ENCODE measurements at places on chromosomes 3 and 15.

GRCh38 chr3:152105446-152105845 is 163.3 kb upstream of the MBNL1 start:
- no peaks in the 10 kb centered on the region for H3K27me3 ChIP-seq
- no peak overlapping the region for H3K27ac ChIP-seq
- H3K4me1 ChIP-seq = no peaks in the 10 kb centered on the region
- no peak for DNase-seq

DNA sequence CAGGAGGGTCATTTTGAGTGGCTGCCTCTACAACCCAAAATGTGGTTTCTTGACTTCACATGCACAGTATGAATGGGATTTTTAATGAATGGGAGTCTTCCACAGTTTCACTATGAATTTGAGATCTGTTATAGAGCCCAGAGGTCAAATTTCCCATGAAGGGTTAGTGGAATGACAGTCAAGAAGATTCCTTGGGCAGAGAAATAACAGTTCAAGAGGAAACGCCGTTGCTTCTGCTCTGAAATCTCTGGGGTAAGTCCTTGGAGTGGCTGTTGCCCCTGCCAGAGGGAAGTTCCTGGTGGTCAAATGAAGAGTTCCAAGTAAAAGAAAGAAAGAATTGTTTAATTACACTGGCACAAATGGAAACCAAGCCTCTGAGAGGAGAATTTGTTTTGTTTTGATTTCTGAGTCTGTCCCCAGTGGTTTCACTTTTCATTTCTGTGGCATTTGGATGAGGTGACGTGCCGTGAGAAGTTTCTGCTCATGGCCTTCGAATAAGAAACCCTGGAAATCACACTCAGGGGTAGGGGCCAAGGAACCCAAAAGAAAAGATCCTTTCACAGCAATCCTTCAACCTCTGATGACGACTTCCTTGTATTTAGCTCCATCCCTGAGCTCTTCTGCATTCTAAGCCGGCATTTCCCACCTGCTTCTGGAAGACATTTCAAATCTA is 77.5 kb upstream of the IL12A start:
- H3K36me3 ChIP-seq = no peaks in the 10 kb centered on the region
- H3K4me1 ChIP-seq = no peaks in the 10 kb centered on the region
- peak overlapping the region; percentile 22 for H3K4me3 ChIP-seq
- no peak for DNase-seq
- no peaks in the 10 kb centered on the region for H3K27me3 ChIP-seq

DNA sequence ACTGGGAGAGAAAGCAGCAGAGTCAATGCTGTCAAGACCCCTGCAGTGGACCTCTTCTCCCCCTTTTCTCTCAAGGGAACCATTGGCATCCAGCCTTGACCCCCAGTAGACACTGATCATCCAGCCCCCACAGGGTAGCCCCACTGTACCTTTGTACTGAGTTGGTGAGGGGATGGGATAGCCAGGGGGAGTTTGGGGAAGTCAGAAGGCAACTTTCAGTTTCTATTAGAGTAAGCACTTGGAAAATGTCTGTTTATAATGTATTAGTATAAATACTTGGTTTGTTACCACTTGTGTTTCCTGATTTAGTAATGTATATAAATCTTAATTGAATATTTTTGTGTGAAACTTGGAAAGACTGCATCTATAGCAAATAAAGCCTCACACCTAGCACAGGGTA is 25.0 kb downstream of the DAG1 start:
- peaks cover 11% of the 10 kb centered on the region for H3K4me1 ChIP-seq
- no peak overlapping the region for H3K4me3 ChIP-seq
- DNase-seq = no peak
- no peaks in the 10 kb centered on the region for H3K36me3 ChIP-seq
- H3K27me3 ChIP-seq = no peaks in the 10 kb centered on the region

DNA sequence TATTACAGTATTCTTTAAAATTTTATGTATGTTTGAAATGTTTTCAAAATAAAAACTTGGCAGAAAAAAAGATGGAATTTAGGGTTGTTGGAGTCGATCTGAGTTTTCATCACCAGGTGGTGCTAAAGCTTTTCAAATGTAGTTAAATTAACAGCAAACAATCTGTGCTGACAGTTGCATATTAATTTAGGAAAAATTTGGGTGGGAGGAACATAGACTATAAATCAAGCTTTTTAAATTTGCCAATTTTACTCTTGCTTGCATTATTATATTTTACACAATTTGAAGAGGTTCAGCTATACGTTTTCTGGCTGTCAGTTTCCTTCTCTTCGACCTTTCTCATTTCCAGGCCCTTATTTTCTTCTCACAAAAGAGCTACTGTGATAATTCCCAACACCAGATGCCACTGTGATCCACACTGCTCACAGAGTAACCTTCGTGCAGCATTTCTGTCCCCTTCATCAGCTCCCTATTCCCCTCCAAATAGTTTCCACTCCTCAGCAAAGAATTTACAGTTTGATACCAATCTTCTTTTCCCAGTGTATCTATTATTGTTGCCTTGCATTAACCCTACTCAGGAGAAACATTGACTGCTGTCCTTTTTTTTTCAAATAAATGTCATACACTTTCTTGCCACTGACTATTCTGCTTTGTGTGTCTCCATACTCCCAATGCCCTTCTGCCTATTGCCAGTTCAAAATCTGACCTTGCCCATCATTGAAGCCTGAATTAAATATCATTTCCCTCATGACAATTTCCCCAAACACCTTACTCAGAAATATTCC is 53.4 kb upstream of the EIF5A2 start:
- no peak overlapping the region for H3K27ac ChIP-seq
- no peak overlapping the region for H3K4me3 ChIP-seq
- H3K27me3 ChIP-seq = no peaks in the 10 kb centered on the region
- H3K36me3 ChIP-seq = no peaks in the 10 kb centered on the region
- H3K4me1 ChIP-seq = no peaks in the 10 kb centered on the region
- no peak for DNase-seq
